ENCODE measurements at places on chromosomes 3 and 15.

DNA sequence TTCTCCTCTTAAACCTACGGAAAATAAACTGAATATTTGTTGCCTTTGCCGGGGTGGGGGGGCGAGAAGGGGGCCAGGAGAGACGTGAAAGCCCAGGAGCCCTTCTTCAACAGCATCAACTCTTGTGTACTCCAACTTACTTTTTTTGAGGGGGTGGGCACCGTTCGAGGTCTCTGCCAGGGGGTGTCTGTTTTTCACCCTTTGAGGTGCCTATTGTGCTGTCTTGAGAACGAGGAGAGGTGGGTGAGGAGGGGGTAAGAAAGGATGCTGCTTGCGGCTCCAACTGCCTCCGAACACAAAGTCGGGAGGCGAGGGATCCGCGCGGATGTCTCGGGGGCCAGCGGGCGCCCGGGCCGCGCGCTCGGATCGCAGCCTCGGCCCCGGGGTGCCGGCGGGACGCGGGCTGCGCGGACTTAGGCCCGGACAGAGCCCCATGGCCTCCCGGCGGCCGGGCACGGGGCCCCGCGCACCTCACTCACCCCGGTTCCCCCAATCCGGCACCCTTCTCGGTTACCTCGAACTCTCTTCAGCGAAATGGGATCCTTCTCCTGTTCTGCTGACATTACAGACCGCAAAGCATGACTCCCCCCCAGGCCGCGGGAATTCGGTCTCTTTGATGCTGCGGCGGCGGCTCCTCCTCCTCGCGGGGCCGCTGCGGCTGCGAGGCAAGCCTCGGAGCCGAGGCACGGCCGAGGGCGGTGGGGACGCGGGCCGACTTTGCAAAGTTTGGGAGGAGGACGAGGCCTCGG lies 650 bp downstream of the PYGO1 start:
- DNase-seq: peak; percentile 27

- no peak for DNase-seq
Measured at GRCh38 chr3:61545716-61546115, 15.7 kb upstream of the PTPRG start.

- DNase-seq: no peak
Measured at GRCh38 chr3:74808506-74809275, 194.2 kb upstream of the CNTN3 start.

- no peak for DNase-seq
Measured at GRCh38 chr15:84969257-84969656, 12.4 kb upstream of the PDE8A start.

GRCh38 chr3:188913084-188913483 lies 258.7 kb upstream of the TPRG1 start:
- DNase-seq: no peak

DNA sequence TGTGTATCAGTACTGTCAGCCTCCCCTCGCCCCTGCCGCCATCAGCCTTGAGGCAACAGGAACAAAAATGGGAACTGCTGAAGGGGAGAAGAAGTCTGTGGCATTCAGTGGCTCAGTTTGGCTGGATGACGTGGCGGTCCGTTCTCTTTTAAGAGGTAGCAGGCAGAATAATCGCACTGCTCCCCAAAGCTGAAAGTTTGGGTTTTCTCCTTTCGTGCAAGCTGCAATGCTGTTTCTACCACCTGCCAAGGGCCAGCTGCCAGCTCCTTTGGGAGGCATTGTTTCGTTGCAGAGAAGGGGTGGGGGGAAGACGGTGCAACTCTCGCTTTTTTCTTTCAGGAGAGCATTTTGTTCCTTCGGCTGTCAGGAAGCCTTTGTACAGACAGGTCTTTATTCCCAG lies 369.6 kb upstream of the RORA start:
- no peak for DNase-seq

- DNase-seq: no peak
Measured at GRCh38 chr3:142053244-142053643, 96.1 kb downstream of the TFDP2 start.
